A549 treated with CpdA at 1 μM for 4 hours (cell line): ENCODE measurements at places on chromosomes 6 and 20. TPM values are rescaled to one million over a fixed set of nuclear protein-coding genes. Genes with fewer than 3 reads are reported as not detected.

The AVP gene
- not detected in 5 replicates for total RNA-seq

The CST2 gene
- total RNA-seq, result 0.22 to 0.44 TPM (median 0.39 TPM) in 3 of 5 replicates, not detected in the others

The TUBB2B gene
- 12.1 to 14.2 TPM (median 13.2 TPM) in 5 replicates for total RNA-seq

The ETV7 gene
- 0.10 to 0.33 TPM (median 0.14 TPM) in 4 of 5 replicates, not detected in the other for total RNA-seq

The CRISP2 gene
- total RNA-seq, result not detected in 5 replicates

The UNC93A gene
- not detected in 5 replicates for total RNA-seq

The GHRH gene
- total RNA-seq, result not detected in 5 replicates

The ADGB gene
- total RNA-seq, result not detected in 5 replicates

The MEA1 gene
- total RNA-seq, result 90.7 to 104 TPM (median 95.9 TPM) in 5 replicates

The ARFGEF3 gene
- total RNA-seq, result 0.51 to 0.64 TPM (median 0.59 TPM) in 5 replicates

The HIVEP2 gene
- total RNA-seq, result 2.5 to 5.0 TPM (median 4.1 TPM) in 5 replicates

The BMP5 gene
- 0.02 to 0.07 TPM (median 0.05 TPM) in 3 of 5 replicates, not detected in the others for total RNA-seq

The ADGRG6 gene
- total RNA-seq, result 38.4 to 54.0 TPM (median 50.2 TPM) in 5 replicates

The PPP1R10 gene
- 30.6 to 52.8 TPM (median 34.0 TPM) in 5 replicates for total RNA-seq

The ELOVL4 gene
- total RNA-seq, result 1.5 to 2.0 TPM (median 1.7 TPM) in 5 replicates

The PEX3 gene
- total RNA-seq, result 9.2 to 15.5 TPM (median 11.7 TPM) in 5 replicates

The C6orf58 gene
- 0.14 to 0.21 TPM (median 0.21 TPM) in 3 of 5 replicates, not detected in the others for total RNA-seq

The OR2J3 gene
- total RNA-seq, result not detected in 5 replicates

The C6orf15 gene
- not detected in 5 replicates for total RNA-seq

The ISM1 gene
- total RNA-seq, result 0.10 to 0.64 TPM (median 0.42 TPM) in 5 replicates

The STK38 gene
- 19.3 to 21.4 TPM (median 20.1 TPM) in 5 replicates for total RNA-seq

The PNLDC1 gene
- 0.11 TPM in 1 of 5 replicates, not detected in the others for total RNA-seq

The HTR1E gene
- not detected in 5 replicates for total RNA-seq

The OTOR gene
- total RNA-seq, result not detected in 5 replicates

The ARMH2 gene
- total RNA-seq, result not detected in 5 replicates

The SSTR4 gene
- not detected in 5 replicates for total RNA-seq

The TRIM40 gene
- total RNA-seq, result not detected in 5 replicates

The GCM1 gene
- total RNA-seq, result 0.06 to 0.07 TPM in 2 of 5 replicates, not detected in the others

The PGC gene
- not detected in 5 replicates for total RNA-seq

The TGM3 gene
- total RNA-seq, result 0.03 to 0.21 TPM (median 0.07 TPM) in 3 of 5 replicates, not detected in the others

The KCNQ5 gene
- 1.7 to 3.4 TPM (median 1.9 TPM) in 5 replicates for total RNA-seq

The SEMG1 gene
- not detected in 5 replicates for total RNA-seq

The SAMD5 gene
- 0.62 to 0.94 TPM (median 0.76 TPM) in 5 replicates for total RNA-seq

The PNISR gene
- total RNA-seq, result 26.2 to 35.7 TPM (median 27.6 TPM) in 5 replicates

The BICRAL gene
- 3.0 to 3.6 TPM (median 3.5 TPM) in 5 replicates for total RNA-seq

The TLDC2 gene
- total RNA-seq, result not detected in 5 replicates

The SCGN gene
- total RNA-seq, result 0.12 to 0.29 TPM (median 0.18 TPM) in 4 of 5 replicates, not detected in the other

The OR2H1 gene
- total RNA-seq, result not detected in 5 replicates

The COL9A1 gene
- 0.07 to 0.09 TPM in 2 of 5 replicates, not detected in the others for total RNA-seq

The ANKEF1 gene
- total RNA-seq, result 7.4 to 7.9 TPM (median 7.7 TPM) in 5 replicates

The FOXF2 gene
- 17.7 to 24.2 TPM (median 23.0 TPM) in 5 replicates for total RNA-seq

The DCDC2 gene
- 2.6 to 4.1 TPM (median 3.0 TPM) in 5 replicates for total RNA-seq

The KPNA5 gene
- 1.1 to 2.9 TPM (median 1.3 TPM) in 5 replicates for total RNA-seq

The HLA-DRB5 gene
- total RNA-seq, result not detected in 5 replicates

The TBP gene
- 14.0 to 17.4 TPM (median 15.7 TPM) in 5 replicates for total RNA-seq

The ZDHHC14 gene
- total RNA-seq, result 2.2 to 4.0 TPM (median 3.4 TPM) in 5 replicates

The GABRR1 gene
- total RNA-seq, result not detected in 5 replicates

The HRH3 gene
- total RNA-seq, result not detected in 5 replicates

The CLPSL1 gene
- total RNA-seq, result not detected in 5 replicates

The SAPCD1 gene
- total RNA-seq, result 3.6 to 5.9 TPM (median 4.7 TPM) in 5 replicates

The CTCFL gene
- total RNA-seq, result 0.12 TPM in 1 of 5 replicates, not detected in the others
